ENCODE measurements at places on chromosomes 1 and 21.

- no peak for DNase-seq
Measured at GRCh38 chr1:5888606-5889211, 103.5 kb downstream of the NPHP4 start.

GRCh38 chr21:41578716-41579115 lies 70.8 kb upstream of the TMPRSS2 start:
- no peak for DNase-seq

DNA sequence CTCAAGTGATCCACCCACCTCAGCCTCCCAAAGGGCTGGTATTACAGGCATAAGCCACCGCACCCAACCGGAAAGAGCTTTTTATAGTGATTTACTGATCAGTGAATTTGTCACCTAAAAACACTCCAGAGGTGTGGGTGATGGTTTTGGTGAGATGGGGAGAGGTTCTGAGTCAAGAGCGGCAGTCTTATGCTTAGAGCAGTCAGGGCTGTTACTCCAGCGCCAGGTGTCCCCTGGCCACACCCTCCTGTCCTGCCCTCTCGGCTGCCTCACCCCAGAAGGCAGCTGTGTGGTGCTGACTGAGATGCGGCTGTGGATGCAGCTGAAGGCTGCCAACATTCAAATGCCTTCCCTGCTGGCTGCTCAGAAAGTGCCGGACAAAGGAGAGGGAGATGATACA lies 94.5 kb upstream of the LPGAT1 start:
- DNase-seq, result no peak

- DNase-seq, result no peak
Measured at GRCh38 chr1:5822726-5823125, 169.5 kb downstream of the NPHP4 start.

DNA sequence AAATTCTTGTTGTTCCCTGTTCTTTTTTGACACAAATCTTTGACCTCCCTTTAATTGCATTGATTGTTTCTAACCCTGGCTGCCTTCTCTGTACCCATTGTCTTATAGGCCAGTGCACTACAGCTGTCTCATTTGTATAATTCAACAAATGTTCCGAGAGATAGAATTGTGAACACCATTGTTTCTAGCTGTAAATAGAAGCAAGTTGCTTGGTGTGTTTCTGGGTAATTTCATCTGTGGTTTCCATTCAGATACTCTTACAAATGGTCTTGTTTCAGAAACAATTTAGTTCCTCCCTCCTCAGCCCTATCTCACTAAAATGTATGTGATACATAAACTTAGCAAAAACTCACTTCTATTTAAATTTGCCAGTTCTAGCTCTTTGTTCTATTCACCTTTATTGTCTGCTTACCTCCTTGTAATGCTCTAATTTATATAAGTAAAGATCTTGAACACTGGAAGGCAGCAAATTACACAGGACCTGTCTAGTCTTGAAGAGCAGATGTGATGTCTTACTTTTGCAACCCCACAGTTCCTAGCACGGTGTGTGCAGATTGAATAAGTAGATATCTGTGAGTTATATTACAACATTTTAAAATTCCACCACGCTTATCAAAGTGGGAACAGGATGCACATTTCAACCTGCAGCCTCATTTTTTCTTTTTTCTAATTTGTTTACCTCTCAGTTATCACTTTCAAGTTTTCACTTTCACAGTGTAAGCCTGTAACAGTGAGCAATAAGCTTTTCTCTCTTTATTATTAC lies 515.6 kb upstream of the ZP4 start:
- no peak for DNase-seq

- no peak for DNase-seq
Measured at GRCh38 chr1:229803626-229804217, 177.7 kb downstream of the URB2 start.

DNA sequence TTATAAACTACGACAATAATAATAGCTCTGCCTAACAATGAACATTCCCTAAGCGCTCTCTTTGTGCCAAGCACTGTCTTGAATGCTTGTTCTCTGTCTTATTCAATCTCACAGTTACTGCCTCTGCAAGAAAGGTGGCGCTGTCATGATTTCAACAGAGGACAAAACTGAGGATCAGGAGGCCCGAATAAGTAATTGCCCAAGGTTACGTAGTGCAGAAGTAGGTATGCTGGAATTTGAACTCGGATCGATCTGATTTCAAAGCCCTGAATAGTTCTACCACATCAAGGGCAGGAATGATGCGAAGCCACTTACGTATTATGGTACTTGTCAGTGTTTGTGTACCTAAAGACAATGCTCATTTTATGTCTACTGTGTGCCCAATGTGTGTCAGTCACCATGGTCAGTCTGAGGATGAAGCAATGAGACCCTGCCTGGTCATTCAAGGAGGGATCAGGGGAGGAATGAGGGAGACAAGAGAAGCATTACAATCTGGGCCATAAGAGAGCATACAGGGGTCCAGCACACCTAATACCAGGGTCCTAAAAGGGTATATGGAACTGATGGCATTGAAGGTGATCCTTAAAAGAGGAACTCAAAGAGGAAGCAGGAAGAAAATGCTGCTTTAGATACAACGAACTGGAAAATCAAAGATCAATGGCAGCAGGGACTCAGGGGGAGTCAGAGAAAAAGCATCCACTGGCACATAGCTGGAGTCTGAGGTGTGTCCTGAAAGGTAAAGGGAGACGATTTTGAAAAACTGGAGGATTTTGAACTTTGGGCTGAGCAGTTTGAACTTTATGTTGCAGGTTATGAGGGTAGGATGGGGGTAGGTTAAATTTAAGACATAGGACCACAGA lies 389.2 kb downstream of the PLPP3 start:
- no peak for DNase-seq

- DNase-seq, result no peak
Measured at GRCh38 chr1:182120411-182121258, 59.1 kb upstream of the ZNF648 start.

DNA sequence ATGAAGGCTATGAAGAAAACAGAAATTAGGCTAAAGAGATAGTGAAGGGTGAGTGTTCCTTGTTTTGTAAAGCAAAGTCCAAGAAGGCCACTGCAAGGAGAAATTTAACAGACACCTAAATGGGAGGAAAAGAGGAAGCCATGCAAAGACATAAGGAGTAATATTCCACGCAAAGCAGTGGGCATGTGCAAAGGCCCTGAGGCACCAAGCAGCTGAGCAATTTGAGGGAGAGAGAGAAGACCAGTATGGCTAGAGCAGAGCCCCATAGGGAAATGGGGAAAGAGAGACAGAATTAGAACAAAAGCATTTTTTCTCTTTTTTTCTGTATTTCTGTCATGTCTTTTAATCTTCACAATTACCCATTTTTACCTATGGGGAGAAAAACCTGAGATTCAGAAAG lies 154.1 kb downstream of the TPR start:
- DNase-seq, result no peak

Data from activated naive CD4-positive, alpha-beta T cell (primary cell).